ENCODE measurements at places on chromosomes 13 and 19.

DNA sequence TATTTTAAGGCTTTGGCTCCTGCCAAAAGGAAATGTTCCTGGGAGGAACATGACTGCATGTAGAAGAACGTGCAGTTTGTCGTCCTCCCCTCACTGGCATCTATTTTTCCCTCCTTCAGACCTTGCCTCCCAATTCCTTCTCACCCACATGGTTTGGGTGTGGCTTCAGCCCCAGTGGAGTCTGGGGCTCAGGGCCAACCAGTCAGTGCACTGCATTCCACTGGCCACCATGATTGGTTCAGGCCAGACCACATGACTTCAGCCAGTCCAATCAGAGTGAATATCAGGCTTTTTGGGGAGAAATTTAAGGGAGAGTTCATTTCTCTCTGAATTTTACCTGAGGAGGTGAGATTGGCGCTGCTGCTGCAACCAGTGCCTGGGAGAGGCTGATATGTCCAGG lies 171.6 kb downstream of the ZIC5 start:
- DNase-seq: no peak

DNA sequence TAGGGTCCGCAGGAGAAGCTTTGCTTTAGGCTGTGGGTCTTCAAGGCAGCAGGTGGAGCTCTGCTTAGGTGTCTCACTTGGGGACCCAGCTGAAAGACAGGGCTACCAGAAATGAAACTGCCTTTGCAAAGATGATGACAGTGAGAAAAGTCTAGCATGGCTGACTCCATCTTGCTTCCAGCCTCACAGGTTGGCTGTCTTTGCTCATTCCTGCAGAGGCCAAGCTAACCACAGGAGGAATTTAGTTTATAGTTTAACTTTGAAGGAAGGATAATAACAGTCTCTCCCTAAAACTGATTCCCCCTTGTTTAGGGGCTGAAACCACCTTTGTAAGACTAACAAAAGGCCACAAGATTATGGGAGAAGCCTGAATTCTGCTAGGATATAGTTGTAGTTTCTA lies 252.4 kb downstream of the UQCRFS1 start:
- DNase-seq: no peak

- DNase-seq: no peak
Measured at GRCh38 chr19:51196181-51196580, 28.7 kb upstream of the CD33 start.

DNA sequence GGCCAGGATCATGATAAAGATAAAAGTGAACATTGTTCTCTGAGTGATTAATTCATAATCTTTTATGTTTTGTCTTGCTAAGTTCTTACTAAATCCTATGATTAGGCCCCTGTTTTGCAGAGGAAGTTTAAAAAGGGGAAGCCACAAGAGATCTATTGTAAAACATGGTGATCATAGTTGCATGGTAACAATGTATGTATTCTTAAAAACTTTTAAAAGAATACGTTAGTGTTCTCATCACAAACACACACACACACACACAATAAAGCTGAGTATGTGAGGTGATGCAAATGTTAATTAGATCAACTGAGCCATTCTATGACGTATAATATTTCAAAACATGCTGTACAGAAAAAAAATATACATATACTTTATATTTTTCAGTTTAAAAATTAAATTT lies 51.2 kb downstream of the MBD3L2B start:
- DNase-seq: no peak

GRCh38 chr19:35908973-35909683 lies 1.0 kb upstream of the TYROBP start:
- peak; percentile 39 for DNase-seq
